Stimulated activated CD8-positive, alpha-beta memory T cell treated with anti-CD3 and anti-CD28 coated beads, Interleukin-2, amount 100 ng/mL, for 1 hour (primary cell): ENCODE measurements at places on chromosomes 12 and 14.

DNA sequence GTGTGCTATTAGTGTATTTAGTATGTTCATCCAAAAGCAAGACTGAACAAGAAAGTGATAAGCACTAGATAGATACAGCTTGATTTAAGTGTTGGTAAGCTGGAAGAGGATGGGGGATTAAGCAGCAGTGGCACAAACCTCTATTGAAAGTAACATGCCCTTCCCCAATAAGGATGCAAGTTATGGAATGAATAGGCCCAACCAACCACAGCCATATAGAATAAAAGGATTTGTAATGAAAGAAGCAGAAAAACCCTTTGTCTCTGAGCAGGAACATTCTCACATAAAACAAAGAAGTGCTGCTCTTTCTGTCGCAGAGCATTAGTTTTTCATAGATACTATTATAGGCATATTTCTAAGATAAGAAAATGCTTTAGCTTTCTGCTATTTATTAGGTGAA is 310.7 kb downstream of the IPO8 start:
- no peak for DNase-seq

DNA sequence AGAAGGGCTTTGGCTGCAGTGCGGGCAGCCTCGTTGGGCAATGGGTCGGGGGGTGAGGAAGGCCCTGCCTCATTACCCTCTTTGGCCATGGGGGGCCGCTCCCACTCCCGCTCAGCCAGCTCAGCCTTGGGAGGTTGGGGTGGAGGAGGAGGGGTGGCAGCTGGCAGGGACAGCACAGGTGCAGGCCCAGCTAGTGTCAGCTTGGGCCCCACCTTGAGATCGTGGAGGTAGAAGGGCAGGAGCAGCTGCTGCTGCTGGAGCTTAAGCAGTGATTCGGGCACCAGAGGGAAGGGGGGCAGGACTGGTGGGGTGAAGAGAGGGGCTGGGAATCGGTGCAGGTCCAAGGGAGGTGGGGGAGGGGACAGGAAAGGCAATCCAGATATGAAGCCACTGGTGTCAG is 26.0 kb downstream of the ZFHX2 start:
- no peak for DNase-seq

DNA sequence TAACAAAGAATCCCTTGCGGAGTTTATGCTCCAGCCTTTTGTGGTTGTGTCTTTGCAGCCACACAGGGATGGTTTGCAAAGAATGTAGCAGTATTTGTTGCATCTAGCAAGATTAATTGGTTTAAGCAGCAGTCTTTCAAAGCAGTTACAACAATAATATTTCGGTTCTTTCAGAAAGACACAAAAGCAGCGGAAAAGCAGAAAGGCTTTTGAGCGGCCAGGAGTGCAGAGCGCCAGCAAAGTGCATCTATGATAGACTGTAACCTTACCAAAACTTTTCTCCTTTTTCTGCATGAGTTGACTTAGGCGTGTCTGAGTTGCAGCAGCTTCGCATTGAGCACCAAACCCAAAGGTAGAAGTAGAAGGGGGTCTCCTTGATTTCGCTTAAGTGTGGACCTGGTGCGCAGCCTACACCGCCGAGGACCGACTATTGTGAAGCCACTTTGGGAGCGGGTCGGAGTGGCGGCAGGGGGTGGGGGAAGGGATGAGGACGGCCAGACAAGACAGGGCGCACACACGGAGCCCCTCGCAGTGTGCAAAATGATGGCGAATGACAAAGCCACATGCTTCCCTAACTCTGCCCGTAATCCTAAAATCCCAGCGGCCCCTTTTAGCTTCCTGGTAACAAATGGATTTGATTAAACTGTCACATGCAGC is 1.2 kb downstream of the LMO3 start:
- no peak for DNase-seq

DNA sequence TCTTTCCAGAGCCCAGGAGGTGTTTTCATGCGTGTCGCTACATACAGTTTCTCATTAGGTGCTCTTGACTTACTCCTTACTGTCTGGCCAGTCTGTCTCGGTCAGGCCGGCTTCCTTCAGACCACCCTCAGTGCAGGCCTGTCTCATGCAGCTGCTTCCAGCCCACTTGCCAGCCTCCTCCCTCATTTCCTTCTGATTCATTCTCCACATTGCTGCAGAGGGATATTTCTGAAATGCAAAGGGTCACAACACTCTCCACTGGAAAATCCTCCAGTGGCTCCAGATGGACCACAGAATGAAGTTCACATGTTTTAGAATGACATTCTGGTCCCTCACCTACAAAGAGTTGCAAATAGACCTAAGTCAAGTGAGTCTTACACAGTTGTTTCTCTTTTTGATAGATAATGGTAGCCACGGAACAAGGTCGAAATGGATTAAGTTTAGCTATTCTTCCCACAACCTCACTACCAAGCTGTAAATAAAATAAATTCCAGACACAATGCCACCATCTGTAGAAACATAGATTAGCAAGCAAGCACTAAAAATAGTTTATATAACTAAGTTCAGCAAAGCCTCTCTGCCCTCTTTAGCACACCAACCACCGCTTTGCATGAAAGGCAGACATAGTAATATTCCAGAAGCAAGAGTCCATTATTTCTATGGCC is 146.9 kb downstream of the ESR2 start:
- no peak for DNase-seq

DNA sequence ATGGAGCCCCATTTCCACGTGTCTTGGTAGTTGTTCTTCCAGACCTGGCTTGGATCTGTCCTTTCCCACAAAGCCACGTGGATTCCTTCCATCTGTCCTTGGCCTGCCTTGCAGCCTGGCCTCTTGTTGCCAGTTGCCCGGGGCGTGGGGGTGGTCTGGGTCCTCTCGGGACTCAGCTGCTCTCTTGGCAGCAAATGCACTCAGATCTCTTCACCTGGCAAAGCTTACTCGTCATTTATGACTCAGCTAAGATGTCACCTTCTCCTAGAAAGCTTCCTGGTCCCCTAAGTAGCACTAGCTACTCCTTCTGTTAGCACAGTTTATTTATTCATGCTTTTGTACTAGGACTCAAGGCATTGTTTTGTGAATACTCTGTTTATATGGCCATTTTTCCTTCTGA is 13.6 kb downstream of the PLEKHG3 start:
- DNase-seq = no peak

- no peak for DNase-seq
Observed at GRCh38 chr14:73252491-73253322, 15.4 kb downstream of the PAPLN start.

- DNase-seq = no peak
Observed at GRCh38 chr12:109763201-109763841, 49.7 kb downstream of the FAM222A start.

- DNase-seq = no peak
Observed at GRCh38 chr12:8823565-8824300, 1.3 kb downstream of the A2ML1 start.

GRCh38 chr12:67916266-67916970 is 72.8 kb upstream of the IFNG-AS1 start:
- no peak for DNase-seq

DNA sequence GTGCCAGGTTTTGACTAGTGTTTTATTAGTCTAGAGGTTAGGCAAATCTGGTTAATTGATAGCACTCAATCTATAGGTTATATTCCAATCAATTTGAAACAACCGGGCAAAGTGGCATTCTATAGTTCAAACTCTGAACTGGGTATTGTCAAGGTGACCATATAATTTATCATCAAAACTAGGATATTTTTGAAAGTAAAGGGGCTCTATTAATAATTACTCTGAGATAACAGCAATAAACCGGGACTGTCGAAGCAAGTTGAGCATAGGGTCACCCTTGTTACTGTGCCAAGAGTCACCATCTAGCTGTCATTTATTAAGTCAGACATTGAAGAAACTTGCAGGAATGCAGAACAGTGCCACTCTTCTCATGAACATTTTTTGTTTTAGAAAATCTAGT is 321.2 kb downstream of the RAD51B start:
- DNase-seq = no peak

- DNase-seq = no peak
Observed at GRCh38 chr12:1947081-1947480, 28.6 kb upstream of the CACNA2D4 start.

- DNase-seq = no peak
Observed at GRCh38 chr14:102185360-102185759, 45.7 kb downstream of the WDR20 start.

- DNase-seq = no peak
Observed at GRCh38 chr14:91331721-91332120, 85.9 kb downstream of the CCDC88C start.

- DNase-seq = no peak
Observed at GRCh38 chr12:103586132-103586531, 941 bp upstream of the STAB2 start.

DNA sequence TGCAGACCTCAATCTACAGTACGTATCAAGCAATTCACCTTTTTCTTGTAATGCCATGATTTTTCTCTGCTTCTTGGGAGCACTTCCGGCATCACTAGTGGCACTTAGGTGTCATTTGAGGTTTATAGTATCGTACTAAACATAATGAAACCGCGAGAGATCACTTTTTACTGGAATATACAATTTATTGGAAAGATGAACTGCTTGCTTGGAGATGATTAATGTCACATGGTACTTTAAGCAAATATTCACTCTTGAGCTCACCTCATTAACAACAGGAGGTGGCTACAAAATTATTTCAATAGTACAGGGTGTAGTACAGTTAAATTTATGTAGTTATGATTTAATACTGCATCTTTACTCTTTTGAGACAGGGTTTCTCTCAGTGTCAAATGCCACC is 11.5 kb downstream of the FUT8 start:
- no peak for DNase-seq

DNA sequence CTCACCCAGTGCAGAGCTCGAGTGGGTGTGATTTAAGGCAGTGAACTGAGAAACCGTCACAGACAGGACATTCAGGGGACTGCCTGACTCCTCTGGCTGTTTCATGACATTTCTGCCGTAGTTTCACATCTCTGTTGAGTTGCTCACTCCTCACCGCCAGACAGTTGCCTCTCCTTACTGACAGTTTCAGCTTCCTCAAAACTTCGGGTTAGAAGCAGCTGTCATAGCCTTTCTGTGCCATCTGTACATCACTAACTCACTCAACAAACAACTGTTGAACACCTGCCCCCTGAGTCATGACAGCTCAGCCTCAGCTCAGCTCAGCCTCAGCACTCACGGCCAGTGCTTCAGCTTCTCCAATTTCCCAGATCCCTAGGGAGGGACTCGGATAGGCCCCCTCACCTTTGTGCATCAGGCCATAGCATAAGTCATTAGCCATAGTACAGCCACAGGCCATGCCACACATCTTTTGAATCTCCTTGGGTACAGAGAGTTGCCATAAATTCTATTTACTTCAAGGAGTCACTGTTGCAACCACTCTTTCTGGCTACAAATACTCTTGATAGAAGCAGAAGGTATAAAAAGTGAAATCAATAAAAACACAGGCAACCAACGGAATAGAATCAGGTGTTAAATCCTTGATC is 6.2 kb upstream of the SLC15A4 start:
- DNase-seq = no peak
